ENCODE measurements at places on chromosomes 6 and 20.
A peak's percentile ranks its signal among the peaks of the same experiment; 100 is the strongest.

DNA sequence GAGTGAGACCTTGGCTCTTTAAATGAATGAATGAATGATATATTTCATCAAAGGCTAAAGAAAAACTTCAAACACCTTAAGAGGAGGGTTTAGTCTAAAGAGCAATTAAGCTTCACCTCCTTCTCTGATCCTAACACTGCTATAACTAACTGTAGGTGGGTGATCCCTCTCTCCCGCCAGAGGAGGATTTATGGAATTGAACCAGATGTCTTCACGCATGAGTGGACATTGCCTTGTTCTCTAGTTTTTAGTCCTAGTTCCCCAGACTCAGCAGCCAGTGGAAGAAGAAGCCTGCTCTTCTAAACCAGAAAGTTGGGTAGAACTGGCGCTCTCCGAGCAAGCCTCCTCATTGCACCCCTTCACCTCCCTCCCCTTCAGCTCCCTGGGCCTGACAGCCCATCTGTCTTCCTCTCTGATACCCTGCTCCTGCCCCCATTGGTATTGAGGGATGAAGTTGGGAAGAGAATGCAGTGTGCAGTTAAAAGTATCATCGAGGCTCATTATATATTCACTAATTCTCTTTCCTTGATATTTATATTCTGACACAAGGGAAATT lies 142.7 kb downstream of the ARID1B start:
- no peak for DNase-seq

DNA sequence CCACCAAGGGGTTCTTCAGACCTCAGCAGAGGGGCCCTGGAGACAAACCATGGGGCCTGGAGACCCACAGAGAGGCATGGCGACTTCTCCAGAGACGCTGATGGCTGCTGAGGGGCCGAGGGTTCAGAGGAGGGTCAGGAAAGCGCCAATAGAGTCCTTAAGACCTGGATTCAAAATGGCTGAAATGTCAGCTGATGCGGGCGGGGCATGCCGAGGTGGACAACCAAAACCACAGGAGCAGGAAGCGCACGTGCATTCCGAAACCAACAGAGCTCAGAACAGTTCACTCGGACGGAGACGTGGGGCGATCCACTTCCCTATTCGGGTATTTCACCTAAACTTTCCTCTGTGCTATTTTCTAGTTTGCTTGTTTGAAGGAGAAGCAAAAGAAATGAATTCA lies 99.9 kb upstream of the RIN2 start:
- DNase-seq, result no peak

DNA sequence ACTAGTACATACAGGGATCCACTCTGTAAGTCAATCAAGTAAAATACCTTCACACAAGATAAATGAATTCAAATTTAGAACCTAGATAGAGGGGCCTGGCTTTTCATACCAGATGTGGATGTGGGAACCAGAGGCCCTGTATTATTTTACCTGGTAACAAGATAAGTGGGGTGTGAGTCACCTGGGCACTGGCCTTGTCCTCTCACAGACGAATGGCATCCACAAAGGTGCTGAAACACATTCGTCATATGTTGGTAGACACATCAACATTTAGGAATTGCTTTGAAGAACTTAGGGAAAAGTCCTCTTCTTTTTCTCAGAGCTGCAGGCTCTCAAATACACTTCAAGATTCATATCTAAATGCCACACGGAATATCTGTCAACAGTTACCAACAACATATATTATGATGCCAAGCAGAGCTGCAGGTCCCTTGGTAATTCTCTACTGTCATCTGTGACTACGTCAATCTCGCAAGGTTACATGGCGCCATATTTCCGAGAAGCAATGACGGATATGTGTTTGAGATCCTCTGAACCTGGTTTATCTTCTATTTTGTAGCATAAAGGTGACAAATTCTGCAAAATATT lies 618.6 kb downstream of the EPM2A start:
- no peak for DNase-seq

DNA sequence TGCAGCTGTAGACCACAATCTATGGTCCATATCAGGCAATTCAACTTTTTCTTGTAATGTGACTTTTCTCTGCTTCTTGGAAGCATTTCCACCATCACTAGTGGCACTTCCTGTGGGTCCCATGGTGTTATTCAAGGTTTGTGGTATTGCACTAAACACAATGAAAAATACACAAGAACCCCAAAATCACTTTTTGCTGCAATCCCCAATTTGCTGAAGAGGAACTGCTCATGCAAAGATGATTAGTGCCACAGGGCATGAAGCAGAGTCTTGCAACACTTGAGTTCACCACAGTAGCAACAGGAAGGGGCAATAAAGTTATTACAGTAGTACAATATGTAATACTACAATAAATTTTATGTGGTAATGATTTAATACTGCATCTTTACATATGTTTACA lies 16.8 kb upstream of the TAAR1 start:
- DNase-seq, result no peak

DNA sequence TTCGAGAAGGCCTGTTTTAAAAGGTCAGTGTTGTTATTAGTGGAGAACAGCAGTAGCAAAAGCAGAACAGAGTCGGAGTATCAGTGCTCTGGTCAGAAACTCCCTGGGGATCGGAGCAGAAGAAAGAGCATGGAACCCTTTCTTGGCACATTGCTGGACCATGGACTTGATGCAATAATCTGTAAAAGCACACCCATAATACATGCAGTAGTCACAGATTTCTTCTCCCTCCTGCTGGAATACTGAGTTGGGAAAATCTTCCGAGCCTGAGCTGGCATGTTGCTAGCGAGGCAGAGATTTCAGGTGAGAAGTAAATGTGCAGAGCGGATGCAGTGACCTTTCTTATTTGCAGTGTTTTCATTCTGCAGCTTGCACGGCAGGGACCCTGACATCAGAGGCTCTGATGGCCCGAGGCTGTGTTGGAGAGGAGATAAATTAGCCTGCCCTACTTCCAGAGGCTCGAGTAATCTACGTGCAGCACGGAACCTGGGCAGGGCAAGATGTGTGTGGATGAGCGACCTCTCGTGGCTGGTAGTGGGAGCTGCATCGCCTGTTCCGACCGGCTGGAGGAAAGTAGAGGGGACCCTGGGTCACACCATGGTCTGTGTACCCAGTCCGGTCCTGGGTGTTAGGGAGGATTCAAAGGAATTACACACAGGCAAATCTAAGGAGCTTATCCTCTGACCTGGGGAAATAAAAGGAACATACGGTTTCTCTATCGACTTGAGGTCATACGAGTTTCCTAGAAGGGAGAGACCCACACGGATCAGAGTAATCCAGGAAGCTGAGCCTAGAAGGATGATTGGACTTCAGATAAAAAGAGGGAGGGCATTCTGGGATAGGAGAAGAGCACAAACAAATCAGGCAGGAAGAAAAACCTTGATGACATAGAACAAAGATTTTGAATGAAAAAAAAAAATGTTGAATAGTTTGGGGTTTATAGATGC lies 137.0 kb upstream of the STMND1 start:
- DNase-seq, result peak; percentile 36

- peak; percentile 23 for DNase-seq
Measured at GRCh38 chr6:35474131-35474941, 6.1 kb downstream of the RPL10A start.

- no peak for DNase-seq
Measured at GRCh38 chr20:32986331-32986966, 17.8 kb downstream of the SUN5 start.

DNA sequence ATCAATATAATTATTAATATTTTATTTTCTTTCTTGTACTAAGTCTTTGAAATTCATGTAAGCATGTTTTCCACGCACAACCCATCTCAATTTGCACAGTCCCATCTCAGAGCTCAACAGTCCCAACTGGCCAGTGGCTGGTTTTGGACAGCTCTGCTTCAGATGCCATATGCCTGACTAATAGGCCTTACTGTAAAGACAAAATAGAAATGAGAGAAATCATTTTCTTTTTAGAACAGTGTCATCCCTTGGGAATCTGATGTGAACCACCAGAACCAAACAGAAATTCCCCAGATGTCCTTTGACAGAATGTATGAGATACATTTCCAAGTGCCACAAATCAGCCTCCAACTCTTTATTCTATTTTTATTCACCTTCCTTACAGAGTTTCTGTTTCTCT lies 338.9 kb downstream of the ESR1 start:
- DNase-seq, result no peak

- no peak for DNase-seq
Measured at GRCh38 chr20:57904314-57905105, 194.7 kb upstream of the PMEPA1 start.

DNA sequence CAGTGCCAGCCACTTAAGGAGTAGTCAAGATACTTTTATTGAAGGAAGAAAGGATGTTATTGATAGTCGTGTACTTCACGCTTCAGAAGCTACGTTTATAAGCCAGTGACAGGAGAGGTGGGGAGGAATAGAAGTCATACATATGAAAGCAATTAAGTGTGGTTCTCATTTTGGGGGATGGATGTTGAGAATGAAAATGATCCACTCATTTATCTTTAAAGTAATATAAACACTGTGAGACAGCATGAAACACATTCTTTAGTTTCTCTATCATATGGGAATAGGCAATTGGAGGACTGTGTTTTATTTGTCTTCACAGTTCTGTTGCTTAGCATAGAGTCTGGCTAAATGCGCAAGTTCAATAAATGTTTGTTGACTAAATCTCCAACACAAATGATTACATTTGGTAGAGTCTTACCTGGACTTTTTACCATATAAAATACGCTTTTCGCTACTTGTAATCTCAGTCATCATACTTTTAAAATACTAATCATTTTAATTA lies 35.2 kb downstream of the AK9 start:
- no peak for DNase-seq

DNA sequence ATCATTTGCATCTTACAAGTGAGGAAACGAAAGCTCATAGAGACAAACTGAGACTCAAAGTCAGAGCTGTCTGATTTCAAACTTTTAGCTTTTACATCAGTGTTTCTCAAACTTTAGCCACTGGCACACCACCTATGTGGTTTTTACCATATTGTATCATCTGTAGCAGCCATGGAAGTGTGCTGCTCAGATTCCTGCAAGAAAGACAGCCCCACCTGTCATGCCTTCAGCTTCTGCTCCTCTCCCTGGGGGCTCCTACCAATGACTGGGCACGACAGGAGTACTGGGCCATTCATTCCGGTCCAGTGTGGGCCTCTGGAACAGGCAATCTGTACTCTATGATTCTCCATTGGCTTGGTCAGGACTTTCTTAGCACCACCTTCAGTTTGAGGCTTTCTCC lies 87.0 kb downstream of the BCAS1 start:
- DNase-seq, result no peak

GRCh38 chr6:133218852-133219251 lies 22.3 kb upstream of the EYA4 start:
- DNase-seq, result no peak

DNA sequence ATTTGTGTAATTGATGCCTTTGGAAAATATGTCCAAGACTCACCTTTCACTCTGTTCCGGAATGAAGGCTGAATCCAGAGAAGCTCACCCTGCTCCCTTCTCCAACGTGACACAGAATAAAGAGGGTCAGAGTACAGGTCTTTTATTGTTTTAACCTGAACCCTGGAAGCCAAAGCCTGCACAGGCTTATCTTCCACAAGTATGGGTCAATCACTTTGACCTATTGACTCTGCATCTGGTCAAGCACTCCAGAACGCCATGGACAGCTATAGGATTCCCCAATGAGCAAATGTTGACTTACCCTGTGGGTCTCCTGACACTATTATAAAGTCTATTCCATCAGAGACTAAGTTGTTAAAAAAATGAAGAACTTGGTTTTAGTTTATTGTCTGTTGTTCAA lies 158.4 kb upstream of the MYLIP start:
- no peak for DNase-seq

DNA sequence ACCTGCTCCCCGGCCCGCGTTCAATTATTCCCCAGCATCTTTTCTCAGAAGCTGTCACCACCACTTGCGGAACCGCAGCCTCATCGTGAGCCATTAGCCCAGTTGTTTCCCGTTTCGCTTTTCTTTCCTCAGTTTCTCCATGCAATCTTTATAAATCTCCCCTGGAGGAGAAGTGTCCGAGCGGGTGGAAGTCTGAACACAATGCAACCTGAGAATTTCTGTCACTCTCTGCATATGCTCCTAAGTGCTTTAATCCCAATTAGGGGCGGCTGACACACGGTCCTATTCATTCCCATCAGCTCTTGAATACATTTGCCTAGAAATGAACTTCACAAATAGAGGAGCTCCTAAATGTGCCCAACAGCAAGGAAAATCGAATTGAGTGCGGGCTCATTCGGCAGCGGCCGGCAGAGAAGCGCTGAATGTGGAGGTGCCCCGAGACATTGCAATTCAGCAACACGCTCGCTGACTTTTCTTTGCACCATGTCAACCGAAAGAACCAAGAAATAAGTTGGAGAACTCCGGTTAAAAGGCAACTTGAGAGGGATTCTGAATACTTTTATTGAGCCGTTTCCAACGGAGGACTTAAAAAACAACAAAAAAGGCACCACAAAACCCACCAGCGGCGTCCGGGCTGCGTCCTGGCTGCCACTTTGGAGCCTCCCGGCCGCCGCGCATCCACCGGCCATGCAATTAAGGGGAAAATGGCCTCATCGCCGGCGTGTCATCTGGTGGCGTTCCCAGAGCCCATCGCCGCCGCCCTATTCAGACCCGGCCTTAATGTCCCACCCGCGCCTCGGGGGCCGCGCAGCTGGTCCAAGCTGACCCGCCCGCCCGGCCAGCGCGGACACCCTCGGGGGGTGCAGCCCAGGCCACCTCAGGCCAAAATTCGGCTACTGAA lies 3.9 kb upstream of the PRDM13 start:
- no peak for DNase-seq

GRCh38 chr6:41531591-41532582 lies 14.3 kb upstream of the FOXP4 start:
- DNase-seq, result peak; percentile 59

GRCh38 chr20:9025643-9026042 lies 43.2 kb upstream of the PLCB4 start:
- DNase-seq, result no peak

DNA sequence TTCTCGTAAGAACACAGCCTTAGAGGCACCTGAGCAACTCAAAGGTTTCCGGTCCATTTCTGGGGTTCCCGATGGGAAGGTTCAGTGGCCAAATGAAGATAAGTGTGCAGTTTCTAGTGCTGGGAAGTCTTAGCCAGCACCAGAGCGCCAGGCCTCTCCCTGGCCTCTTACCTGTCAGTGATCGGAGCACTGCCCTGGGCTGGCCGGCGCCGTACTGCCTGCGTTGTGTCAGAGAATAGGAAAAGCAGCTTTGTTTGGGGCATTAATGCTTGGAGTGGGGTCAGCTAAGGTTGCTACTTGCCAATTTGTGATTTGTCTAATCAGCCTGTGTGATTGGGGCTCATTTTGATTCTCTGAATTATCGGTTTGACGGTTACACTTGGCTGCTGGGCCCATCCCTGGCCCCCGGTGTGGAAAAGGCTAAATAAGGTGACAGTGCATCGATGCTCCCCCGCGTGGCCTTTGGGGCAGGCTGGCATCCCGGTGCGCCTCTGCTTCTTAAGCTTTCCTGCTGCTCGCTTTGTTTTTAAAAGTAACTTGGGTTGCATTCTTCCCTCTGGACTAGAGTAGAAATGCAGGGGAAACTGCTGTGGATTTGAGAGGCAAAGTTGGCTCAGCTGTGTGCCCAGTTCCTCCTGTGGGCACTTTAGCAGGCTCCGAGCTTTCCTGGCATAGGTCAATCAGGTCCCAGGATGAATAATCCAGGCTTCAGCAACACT lies 51.8 kb downstream of the TCP11 start:
- no peak for DNase-seq
